ENCODE measurements at places on chromosomes 2 and 18.
A peak's percentile ranks its signal among the peaks of the same experiment; 100 is the strongest.

GRCh38 chr2:168149150-168149974 lies 98.0 kb downstream of the STK39 start:
- no peak for DNase-seq

- DNase-seq: no peak
Measured at GRCh38 chr2:159129824-159130223, 156.7 kb downstream of the WDSUB1 start.

GRCh38 chr2:222492683-222493082 lies 68.3 kb downstream of the SGPP2 start:
- DNase-seq: no peak

DNA sequence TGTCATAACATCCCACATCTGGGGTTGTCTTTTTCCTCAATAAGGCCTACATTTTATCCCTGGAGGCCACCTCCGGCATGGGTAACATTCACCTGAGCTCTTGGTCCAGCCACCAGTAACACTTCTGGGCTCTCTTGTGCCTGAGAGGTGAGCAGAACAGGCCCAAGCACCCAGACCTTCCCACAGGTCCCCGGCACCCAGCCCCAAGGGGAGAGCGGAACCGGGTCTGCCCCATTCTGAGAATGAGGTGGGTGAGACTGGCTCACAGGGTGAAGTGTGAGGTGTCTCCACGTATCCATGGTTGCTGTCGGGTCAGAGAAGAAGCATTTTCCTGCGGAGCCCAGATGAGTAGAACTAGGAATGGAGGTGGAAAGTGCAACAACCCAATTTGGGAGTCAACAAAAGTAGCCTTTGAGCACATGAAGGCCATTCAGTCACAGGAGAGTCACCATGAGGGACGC lies 496.7 kb upstream of the MYT1L start:
- no peak for DNase-seq

GRCh38 chr18:25621144-25621543 lies 269.2 kb upstream of the ZNF521 start:
- no peak for DNase-seq

DNA sequence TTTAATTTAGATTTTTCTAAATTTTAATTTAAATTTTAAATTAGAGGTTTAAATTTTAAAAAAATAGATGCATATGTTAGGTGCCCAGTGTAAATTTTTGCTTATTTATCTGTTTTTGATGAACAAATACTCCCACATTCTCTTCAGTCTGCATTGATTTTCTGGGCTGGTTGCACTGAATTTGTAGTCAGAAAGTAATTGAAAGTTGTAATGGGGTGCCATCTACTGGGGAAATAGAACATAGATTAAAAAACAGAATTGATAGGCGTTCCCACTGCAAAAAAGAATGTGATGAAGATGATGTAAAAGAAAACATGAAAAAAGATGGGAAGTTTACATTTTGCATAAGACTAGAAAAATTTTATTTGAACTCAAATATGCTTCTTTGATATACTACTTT lies 51.7 kb upstream of the CCDC85A start:
- DNase-seq: no peak

DNA sequence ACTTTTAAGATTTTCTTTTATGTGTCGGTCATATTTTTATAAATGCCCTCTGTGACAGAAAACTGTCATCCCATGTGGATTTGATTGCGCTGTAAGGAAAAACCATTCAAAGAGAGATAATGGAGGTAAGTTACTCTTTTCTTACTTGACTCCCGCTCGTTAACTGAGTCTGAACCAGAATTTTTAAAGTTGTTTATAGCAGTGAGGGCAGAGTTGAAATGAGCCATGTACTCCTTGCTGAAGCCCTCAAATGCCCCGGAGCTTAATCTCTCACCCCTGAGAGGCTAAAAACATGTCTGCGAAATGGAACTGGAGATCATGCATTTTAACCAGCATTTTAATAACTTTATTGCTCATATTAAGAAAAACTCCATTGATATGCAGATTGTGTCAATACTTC lies 320.0 kb upstream of the SOX11 start:
- no peak for DNase-seq

- peak; percentile 55 for DNase-seq
Measured at GRCh38 chr2:171160119-171160955, at the start of gene TLK1. Gene TLK1, minus strand, starts transcription at chr2:171160893. Its CDS starts 465 bp downstream, at chr2:171160428.

Measured in stimulated activated CD8-positive, alpha-beta memory T cell treated with anti-CD3 and anti-CD28 coated beads, Interleukin-15, amount 100 ng/mL, for 4 hours (primary cell).